GM23248 (cell line): ENCODE measurements at places on chromosomes 3 and 15. TPM values are rescaled to one million over a fixed set of nuclear protein-coding genes. Genes with fewer than 3 reads are reported as not detected.
A peak's percentile ranks its signal among the peaks of the same experiment; 100 is the strongest.

Gene RASGRF1
- not detected in 2 replicates for total RNA-seq

Gene TARS3
- 7.9 and 9.5 TPM in 2 replicates for total RNA-seq

Gene ANKUB1
- not detected in 2 replicates for total RNA-seq

Gene RBSN
- 23.9 and 35.0 TPM in 2 replicates for total RNA-seq

Gene CDHR4
- total RNA-seq: not detected in 2 replicates

Gene COPG1
- total RNA-seq: 298 and 328 TPM in 2 replicates

Gene TSC22D2
- 9.1 and 11.5 TPM in 2 replicates for total RNA-seq

Gene SMAD6
- 24.0 and 32.9 TPM in 2 replicates for total RNA-seq

Gene C3orf85
- total RNA-seq: not detected in 2 replicates

Gene GRK7
- not detected in 2 replicates for total RNA-seq

Gene PCBP4
- total RNA-seq: 71.2 and 91.2 TPM in 2 replicates

Gene CAMK2N2
- total RNA-seq: 0.11 TPM in 1 of 2 replicates, not detected in the other

- no peak for DNase-seq
Observed at GRCh38 chr3:150059729-150060128, 89.0 kb upstream of the PFN2 start.

DNA sequence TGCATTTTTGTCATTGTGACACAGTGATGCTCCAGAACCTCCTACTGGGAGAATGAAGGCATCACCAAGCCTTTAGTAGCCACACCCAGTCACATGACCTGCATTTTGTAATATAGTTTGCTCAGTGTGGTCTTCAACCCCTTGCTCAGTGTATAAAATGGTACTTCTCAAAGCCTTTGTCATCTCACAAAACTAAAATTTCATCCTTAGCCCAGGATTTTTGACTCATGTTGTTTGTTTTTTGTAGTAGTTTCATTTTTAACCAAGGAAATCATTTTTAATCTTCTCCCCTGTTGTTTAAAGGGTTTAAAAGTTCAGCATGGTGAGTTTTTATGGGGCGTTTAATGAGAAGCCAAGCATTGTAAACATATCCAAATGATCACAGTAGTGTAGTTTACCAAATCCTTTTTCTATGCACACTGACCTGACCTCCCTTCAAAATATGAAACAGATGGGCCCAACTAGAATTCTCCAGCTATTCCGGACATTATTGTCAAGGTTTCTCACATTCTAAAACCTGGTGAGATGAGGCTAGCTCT lies 123.5 kb upstream of the IL12A start:
- DNase-seq: peak; percentile 57

- no peak for DNase-seq
Observed at GRCh38 chr3:72322264-72322976, 525.8 kb downstream of the SHQ1 start.

DNA sequence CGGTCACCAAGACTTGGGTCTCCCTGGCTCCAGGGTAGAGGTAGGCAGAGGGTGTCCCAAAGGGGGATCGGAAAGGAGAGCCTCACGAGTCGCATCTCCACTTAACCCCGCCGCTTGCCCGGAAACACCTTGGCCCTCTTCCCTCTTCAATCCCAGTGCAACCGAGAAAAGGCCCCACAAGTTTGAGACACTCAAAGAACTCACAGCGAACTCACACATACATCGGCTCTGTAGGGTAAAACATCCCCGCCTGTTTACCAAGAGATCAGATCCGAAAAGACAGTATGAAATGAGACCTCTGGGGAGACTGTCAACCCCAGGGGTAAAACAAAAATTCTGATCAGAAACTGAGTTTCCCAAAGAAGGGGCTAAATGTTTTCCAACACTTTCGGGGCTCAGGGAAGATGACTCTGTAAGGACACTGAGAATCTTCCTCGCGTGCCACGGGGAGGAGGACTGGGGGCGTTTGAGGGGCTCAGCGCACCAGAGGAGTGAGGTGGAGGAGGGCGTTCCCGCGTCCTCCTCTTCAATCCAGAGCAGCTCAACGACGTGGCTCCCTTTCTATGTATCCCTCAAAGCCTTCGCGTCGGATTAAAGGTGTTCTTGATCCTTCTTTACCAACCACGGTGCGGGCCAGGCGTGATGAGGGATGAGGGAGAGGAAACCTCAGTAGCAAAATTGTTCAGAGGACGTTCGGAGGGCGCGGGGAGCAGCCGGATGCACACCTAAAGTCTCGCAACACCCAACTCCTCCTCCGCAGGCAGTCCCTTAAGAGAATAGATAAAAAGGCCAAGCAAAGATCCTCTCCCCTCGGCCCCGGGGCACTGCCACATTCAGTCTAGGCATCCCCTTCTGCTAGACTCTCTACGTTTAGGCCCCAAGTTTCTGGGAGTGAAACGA lies 3.7 kb downstream of the WNT5A start:
- no peak for DNase-seq

DNA sequence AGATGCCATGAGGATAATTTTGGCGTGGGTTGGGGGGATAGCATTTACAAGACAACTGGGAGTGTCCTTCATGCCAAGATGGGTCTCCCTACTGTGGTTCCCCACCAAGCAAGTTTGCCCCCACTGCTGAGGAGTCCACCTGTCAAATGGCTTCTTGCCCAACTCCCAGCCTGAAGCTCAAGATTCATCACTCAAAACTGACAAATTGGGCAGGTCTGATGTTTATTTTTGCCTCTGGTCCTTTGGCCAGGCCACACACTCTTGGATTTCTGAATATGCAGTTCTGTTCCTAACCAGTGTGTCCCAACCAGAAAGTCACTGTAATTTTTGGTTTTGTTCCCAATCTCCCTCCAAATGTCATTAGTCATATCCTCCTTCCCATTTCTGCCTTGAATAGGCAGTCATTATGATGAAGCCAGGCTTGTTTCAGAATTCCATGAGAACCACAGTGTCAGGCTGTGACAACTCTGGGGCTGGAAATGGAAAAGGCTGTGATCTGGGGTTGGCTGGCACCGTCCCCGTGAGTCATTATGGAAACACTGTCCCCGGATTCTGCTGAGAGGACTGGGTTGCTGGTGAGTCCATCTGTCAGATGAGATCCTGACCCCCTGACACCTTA lies 29.3 kb upstream of the MEF2A start:
- DNase-seq: peak; percentile 85

DNA sequence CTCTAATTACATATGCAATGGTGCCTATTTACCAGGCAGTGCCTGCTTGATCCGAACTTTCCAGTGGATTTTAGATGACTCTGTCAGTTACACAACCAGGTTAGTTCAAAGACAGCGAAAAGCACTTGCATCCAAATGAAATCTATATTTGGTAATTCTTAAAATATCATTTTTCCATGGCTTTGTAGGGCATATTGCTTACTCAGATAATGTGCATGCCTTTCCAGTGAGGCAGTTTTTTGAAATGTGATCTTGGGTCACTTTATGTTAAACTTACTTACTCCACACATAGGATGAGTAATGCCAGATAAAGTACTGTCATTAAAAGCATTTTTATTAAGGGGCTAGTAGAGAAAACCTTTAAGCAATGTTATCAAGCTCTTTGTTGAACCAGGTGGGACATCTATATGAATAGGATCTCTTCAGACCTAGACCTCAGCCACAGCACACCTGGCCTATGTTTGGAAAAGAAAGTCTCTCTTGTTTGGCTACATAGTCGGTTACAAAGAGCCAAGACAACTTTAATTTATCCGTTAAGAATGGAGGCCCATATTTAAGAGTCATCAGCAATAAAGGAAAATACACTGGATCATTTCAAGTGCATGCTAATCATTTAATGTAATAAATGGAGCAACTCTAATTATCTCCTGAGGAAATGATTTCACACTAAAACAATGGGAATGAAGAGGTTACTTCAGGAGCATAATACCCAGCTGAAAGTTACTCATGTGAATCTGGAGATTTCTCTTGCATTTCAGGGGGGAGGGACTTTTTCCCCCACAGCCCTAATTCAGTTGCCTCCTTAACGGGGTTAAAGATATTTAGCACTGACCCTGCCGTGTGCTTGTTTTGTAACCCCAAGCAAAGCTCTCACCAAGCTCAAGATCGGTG lies 56.3 kb upstream of the TMCO5A start:
- DNase-seq: peak; percentile 83

DNA sequence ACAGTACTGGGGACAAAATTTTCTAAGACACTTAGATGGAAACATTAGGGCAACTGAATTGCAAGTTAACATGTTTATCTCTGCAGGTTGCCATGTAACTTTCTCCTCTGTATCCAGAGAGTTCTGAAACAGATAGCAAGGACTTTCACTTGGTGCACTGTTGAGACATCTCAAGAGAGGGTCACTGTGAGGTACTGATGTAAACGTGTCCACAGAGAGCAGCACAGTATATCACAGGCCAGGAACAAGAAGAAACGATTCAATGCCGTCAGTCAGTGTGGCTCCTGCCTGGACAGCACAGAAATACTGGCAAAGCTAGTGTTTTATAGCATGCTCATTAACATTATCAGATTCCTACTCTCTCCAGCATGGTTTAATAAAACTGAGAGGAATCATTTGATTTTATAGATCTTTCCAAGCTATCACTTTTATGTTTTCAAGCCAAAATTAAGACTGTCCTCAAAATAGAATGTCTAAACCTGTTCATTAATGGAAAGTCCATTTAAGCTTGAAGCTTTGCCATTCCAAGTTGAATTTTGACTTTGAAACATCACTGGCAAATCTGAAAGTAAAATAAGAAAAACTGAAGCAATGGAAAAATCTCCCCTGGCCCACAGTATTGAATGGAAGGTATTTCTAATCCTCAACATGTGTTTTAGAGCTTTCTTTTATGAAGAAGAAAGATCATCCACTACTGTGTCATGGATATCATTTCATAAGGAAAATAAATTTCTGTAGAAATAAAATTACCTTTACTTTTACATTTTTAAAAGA lies 102.7 kb downstream of the IMPG2 start:
- DNase-seq: no peak

DNA sequence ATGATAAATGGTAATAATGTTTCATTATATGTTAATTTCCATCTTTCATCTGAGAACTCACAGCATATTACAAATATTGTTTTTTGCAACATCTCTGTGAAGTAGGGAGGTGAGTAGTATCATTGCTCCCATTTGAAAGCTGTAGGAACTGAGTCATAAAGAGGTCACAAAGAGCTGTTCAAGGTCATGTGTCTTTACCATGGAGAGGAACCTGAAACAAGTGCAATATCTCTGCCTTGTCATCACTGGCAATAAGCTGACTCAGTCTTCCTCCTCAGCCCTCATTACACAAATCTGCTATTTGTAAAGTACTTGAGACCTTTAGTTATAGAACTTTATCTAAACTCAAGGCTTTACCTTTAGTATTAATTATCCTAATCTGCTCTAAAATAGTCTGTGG lies 4.4 kb upstream of the ATP13A4 start:
- DNase-seq: no peak

GRCh38 chr3:10798600-10799367 lies 17.2 kb upstream of the SLC6A11 start:
- DNase-seq: no peak

DNA sequence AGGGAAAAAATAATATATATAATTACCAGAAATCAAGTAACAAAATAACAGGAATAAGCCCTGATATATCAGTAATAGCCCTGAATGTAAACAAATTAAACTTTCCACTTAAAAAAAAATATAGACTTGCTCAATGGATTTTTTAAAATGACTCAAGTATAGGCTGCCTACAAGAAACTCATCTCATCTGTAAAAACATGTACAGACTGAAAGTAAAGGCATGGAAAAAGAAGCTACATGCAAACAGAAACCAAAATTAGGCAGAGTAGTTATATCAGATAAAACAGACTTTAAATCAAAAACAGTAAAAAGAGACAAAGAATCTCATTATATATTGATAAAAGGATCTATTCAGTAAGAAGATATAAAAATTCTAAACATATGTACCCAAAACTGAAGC lies 82.4 kb upstream of the STT3B start:
- no peak for DNase-seq

- no peak for DNase-seq
Observed at GRCh38 chr3:83048556-83048955, 1287.1 kb upstream of the GBE1 start.

DNA sequence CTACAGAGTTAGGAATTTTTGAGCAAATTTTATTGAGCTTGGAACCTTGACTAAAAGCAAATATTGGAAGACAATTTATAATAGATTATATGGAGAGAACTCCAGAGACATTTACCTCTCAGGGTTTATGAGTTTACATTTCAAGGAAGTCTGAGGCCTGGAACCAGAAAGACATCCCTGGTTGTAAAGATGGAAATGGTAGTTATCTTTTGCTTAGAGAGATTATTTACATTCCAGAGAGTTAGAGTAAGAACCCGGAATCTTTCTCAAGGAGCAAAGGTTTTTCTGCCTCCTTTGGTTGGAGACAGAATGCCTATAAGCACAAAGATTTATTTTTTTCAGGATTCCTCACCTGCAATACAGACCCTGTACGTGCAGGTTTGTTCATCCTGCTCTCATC lies 458.1 kb downstream of the TBL1XR1 start:
- DNase-seq: no peak

- DNase-seq: no peak
Observed at GRCh38 chr3:53858096-53858741, 11.9 kb downstream of the IL17RB start.

DNA sequence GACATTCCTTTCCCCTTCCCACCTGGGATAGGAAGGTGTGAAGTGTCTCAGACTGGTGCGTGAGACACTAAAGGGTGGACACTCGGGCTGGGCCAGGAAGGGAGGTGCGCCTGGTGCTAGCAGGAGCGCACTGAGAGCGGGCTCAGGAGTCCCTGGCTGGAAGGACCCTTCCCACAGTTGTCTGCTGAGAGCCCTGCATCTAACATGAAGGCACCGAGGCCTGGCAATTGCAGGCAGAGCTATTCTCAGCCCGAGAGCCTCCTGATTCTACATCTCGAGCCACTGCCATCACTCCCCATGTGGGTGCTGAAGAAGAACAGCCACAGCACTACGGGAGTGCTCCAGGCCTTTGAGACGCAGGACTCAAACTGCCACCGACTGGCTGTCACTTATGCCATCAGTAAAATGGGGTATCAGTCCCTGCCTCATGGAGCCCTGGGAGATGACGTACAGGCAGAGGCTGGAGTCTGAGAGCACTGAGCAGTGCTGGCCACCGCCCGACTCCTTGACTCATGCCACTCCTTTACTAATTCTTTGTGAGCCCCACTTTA lies 159.4 kb downstream of the KLF13 start:
- DNase-seq: peak; percentile 31

DNA sequence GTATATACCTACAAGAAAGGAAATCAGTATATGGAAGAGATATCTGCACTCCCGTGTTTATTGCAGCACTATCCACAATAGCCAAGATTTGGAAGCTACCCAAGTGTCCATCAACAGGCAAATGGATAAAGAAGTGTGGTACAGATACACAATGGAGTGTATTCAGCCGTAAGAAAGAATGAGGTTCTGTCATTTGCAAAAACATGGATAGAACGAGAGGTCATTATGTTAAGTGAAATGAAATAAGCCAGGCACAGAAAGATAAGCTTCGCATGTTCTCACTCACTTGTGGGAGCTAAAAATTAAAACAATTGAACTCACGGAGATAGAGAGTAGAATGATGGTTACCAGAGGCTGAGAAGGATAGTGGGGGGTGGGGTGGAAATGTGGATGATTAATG lies 53.1 kb downstream of the FAM81A start:
- DNase-seq: no peak
